ENCODE measurements at places on chromosomes 7 and 10. TPM values are rescaled to one million over a fixed set of nuclear protein-coding genes. Genes with fewer than 3 reads are reported as not detected.

- DNase-seq: no peak
Measured at GRCh38 chr10:74929197-74929596, 102.8 kb downstream of the KAT6B start.

DNA sequence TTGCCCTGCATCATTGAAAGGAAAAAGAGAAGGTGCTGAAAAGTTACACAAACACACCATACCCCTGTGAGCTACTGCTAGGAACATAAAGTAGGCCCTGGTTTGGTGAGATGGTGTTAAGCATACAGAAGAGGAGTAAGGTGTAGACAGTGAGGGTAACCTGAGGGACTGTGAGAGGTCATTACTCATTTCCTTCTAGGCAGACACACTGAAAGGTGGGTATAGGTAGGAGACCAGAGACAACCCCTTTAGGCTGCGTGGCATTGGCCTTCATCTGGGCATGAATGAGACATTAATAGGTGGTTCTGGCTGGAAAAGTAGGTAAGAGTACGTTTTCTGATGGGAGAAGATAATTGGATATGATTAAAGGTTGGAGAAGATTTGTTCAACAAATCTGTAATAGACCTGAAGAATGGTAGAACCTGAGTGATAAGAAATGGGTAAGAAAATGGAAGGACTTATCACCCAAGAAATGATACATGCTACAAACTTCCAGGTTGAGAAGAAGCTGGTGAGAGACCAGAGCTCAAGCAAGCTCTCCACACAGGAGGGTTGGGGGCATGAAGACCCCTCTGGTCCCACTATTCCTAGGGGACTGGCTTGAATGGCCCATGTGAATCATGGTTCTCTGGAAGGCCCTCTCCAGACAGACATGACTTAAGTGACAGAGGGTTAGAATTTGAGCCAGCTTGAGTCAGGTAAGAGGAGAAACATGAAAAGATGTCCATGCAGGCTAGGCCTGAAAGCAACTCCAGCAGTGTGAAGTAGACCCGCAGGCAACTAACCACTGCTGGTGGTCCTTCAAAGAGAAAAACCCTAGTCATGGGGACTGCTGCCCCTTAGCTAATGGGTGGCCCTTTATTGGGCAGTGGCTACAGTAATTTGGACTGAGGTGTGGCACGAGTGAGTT is 3.8 kb downstream of the COMTD1 start:
- no peak for DNase-seq

TMEM225B gene
- 2.8 TPM for polyA plus RNA-seq

DNA sequence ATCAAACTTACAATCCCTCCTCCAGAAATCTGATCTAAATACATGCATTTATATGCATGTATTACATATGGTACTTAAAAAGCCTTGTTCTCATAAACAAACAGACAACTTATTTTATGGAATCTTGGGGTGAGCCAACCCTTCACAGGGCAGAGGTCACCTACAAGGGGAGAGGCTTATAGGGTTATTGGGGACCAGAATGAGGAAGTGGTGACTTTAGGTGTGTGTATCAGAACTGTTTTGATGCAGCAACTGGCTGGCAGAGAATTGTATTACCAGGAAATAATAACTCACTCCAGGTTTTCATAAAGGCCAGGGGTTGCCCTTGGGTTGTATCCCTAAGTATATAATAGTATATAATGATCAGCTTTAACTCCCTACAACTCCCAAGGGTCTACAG is 91.1 kb downstream of the SVIL start:
- no peak for DNase-seq

DNA sequence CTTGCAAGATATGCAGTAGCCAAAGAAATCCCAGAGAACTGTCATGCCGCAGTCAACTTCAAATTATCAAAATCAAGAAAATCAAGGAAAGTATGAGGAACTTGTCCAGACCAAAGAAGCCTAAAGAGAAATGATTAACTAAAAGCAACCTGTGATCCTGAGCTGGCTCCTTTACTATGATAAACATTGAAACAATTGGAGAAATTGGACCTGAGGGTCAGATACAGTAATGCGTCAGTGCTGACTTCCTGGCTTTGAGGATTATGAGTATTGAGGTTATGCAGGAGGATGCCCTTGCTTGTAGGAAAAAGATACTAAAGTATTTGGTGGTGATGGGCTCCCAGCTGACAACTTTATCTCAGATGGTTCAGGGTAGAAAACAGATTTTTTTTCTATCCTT is 324.7 kb upstream of the AKR1E2 start:
- no peak for DNase-seq
